ENCODE measurements at places on chromosomes 2 and 18.

- no peak for DNase-seq
These were observed 125.9 kb downstream of the PXDN start for GRCh38 chr2:1618191-1618961.

GRCh38 chr2:168203762-168204693 lies 43.4 kb downstream of the STK39 start:
- DNase-seq, result no peak

- DNase-seq, result peak; percentile 40
These were observed 90.0 kb downstream of the CDH2 start for GRCh38 chr18:28086670-28087552.

DNA sequence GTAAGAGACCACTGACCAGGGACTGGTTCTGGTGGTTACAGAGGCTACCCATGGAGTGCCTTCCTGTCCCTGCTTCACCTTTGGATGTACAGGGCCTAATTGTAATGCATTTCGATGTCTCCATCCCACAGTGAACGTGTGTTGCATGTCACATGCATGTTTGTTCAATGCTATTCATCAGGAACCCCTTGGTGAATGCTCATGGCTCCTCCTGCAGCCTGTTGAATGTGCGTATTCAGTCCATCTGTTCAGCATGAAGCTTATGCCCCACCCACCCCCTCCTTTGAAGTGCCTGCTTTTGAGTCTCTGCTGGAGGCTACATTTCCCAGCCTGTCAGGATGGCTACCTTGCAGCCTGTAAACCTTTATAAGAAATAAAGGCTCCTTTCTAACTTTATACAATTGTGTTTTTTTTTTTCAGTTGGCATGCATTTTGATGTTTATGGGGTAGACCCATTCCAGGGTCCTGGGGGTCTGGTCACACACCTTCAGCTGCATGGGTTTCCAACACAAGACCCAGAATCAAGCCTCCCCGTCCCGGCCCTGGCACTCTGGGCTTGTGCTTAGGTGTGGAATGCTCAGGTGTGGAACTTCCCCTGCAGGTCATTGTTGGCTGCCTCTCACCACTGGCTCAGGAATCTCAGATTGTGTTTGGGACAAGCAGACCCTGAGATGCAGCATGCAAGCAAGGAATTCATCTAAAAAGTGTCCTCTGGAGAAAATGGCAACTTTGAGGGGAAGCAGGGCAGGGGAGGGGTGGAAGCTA lies 238.8 kb upstream of the HDAC4 start:
- no peak for DNase-seq

DNA sequence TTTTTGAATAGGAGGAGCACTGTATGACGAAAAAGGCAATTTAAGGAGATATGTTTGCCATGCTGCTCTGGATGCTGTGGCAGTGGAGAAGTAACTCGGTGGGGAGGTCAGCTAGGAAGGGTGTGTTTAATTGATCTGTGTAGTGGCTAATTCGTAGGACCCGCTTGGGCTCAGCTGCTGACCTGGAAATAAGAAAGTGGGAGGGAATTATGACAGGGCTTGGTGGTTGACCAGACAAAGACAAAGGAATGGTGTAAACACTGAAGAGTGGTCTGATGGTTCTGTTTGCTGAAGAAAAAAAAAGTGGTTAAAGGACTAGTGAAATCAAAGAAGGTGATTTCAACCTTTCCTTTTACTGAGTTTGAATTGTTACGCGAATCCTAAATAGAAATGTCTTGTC lies 146.0 kb downstream of the MAP4K4 start:
- no peak for DNase-seq

GRCh38 chr2:134396493-134396892 lies 142.6 kb downstream of the MGAT5 start:
- no peak for DNase-seq
